Spinal cord (tissue), 10 donors: ENCODE measurements at places on chromosomes 12 and 14. TPM values are rescaled to one million over a fixed set of nuclear protein-coding genes. Genes with fewer than 3 reads are reported as not detected.
A peak's percentile ranks its signal among the peaks of the same experiment; 100 is the strongest.

GPR137C gene
- 31.2 TPM for polyA plus RNA-seq

DNA sequence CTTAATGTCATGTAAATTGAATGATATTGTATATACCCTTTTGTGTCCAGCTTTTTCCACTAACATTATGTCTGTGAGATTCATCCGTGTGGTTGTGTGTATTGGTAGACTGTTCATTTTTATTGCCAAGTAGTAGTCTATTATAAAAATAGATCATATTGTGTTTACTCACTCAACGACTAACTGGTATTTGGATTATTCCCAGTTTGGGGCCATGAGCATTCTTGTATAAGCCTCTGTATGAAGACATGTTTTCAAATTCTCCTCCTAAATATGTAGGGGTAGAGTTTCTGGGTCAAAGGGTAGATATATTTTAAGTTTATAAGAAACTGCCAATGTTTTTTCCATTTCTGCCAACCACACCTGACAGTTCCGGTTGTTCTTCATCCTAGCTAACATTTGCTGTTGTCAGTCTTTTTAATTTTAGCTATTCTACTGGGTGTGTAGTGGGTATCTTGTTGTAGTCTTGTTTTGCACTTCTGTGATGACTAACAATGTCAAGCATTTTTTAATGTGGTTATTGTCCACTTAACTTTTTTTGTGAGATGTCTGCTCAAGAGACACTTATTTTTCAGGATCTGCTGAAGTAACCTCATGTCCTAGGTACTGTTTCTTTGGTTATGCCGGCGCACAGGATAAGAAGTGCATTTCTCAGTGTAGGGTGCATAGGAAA is 93.2 kb downstream of the DACT1 start:
- no peak for DNase-seq
- H3K36me3 ChIP-seq = no peaks in the 10 kb centered on the region
- no peaks in the 10 kb centered on the region for H3K27me3 ChIP-seq
- H3K4me1 ChIP-seq = no peaks in the 10 kb centered on the region

GRCh38 chr14:21672116-21672515 is 1.5 kb downstream of the OR4E1 start:
- H3K27ac ChIP-seq = no peak overlapping the region
- no peaks in the 10 kb centered on the region for H3K36me3 ChIP-seq
- H3K27me3 ChIP-seq = no peaks in the 10 kb centered on the region
- H3K4me1 ChIP-seq = no peaks in the 10 kb centered on the region
- DNase-seq = no peak

DNA sequence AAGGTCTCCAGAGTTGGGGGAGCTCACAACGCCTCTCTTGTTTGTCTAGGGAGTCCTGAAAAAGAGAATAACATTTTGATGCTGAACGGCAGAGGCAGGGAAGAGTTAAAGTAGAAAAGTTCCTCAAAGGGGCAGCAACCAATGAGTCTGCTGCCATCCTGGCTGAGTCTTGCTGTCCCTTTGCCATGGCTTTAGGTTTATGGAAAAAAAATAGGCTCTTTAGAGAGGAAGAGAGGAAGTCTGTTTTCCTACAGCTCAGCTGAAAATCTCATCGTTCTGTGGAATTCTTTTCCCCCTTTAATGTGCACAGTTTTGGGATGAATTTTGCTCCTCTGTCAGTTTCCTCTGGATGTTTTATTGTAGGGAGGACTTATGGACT is 314.8 kb upstream of the TBX3 start:
- peaks cover 3% of the 10 kb centered on the region for H3K4me1 ChIP-seq
- DNase-seq = no peak
- H3K36me3 ChIP-seq = no peaks in the 10 kb centered on the region
- H3K27ac ChIP-seq = no peak overlapping the region
- no peak overlapping the region for H3K4me3 ChIP-seq
- no peaks in the 10 kb centered on the region for H3K27me3 ChIP-seq

DNA sequence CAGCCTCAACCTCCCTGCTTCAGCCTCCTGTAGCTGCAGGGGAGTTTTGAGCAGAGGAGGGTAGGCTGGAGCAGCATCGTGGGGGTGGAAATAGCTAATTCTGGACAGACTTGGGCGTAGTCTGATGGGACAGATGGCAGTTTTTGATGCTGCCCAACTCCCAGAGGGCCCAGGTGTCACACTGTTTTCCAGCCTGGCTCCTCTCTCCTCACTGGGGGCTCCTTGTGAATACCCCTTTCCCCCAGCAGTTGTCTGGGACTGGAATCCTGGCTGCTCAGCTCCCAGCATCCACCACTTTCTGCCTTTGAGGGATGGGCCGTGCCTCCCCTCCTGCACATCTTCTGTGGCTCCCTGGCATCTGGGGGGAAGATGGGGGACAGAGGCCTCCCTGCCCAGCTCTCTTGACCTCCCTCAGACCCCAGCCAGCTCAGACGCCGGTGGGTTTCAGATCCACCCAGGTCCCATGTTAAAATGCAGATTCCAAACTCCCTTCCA is 34.0 kb downstream of the SH2B3 start:
- no peak overlapping the region for H3K27ac ChIP-seq
- peaks cover 51% of the 10 kb centered on the region for H3K4me1 ChIP-seq
- no peak for DNase-seq

MYO1H gene
- polyA plus RNA-seq = 0.30 TPM

RIPK3 gene
- 1.4 TPM for polyA plus RNA-seq

SUDS3 gene
- polyA plus RNA-seq = 32.5 TPM

- no peak overlapping the region for H3K4me3 ChIP-seq
- no peaks in the 10 kb centered on the region for H3K36me3 ChIP-seq
- DNase-seq = no peak
- peaks cover 27% of the 10 kb centered on the region for H3K4me1 ChIP-seq
- H3K27ac ChIP-seq = no peak overlapping the region
Measured at GRCh38 chr12:53969588-53970259, 3.2 kb upstream of the HOXC11 start.

KCNA1 gene
- 7.5 TPM for polyA plus RNA-seq

DNA sequence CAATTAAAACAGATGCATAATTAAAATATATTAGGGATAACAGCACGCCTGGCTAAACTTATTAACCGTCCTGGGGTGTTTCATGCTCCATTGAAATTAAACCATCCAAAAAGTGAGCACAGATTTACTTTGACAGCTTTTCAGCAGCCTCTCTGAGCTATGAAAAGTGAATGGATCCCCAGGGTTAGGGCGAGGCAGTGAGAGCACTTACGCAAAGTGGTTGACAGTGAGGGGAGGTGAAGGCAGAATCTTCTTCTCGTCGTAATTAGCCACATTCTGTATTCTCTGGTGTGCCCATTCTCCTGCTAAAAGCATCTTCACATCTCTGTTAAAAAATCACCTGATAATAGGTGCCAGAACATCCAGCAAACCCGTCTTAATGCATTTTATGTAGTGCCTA is 1.9 kb downstream of the TMTC2 start:
- peaks cover 3% of the 10 kb centered on the region for H3K4me1 ChIP-seq
- H3K36me3 ChIP-seq = no peaks in the 10 kb centered on the region
- peak overlapping the region; percentile 96 for H3K4me3 ChIP-seq
- DNase-seq = no peak

DNA sequence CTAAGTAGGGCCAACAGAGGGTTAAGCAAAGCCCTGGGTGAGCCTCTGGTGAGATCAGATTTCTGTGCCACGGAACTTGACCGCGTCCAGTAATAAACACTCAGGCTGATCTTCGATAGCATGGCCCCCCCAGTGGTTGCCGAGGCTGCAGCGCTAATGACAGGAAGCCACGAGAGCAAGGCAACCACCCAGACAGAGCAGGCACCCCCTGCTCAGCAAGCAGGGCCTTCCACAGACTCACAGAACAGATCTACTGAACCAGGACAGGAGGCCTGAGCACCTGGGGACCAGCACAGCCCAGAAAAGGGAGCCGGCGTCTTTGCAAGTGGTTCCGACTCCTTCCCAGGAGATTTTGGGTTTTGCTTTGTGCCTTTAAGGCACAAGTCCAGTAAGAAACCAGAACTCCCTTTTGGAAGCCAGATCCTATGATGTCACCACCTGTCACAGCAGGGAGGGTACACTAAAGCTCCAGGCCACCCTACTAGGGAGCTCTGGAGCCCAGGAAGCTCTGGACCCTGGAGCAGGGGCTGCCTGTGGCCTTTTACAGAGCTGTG is 42.3 kb downstream of the BCL11B start:
- H3K27me3 ChIP-seq = peaks cover 11% of the 10 kb centered on the region
- H3K4me1 ChIP-seq = peaks cover 65% of the 10 kb centered on the region
- no peak overlapping the region for H3K4me3 ChIP-seq

DNA sequence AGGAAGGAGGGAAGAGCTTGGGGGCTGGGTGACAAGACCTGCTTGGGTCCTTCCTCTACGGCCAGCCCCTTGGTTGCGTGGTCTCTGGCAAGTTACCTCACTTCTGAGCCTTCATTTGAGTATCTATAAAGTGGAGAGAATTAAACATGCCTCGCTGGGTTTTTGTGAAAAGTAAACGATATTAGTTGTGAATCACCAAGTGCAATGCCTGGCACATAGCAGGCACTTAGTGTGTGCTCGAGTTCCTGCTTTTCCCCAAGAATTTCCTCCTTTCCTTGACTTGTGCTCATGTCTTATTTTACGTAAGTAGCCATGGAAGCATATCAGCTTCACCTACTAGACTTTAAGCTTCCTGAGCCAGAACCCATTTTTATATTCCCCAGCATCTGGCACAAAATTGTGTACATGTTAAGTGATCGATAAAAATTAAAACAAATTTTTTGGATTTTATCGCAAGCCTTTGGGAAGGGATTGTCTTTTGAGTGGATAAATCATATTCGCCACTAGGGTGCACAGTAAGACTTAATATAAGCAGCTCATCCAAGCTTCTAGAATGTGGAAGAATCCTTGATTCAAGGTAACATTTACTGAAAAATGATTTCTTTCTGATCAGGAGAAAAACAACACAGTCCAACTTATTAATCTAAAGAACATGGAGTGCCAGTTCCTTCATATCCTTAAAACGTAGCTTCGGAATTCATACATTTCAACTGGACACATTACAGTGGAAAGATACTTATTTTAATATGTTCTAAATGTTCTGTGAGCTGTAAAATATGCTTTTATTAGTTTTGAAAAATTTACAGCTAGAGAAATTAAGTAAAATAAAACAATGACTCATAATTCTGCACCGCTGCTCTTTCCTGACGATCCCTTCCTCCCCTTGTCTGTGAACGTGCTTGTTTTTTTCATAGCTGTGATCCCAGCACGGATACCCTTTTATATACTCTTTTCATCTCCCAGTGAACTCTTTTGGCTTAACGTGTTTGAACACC is 62.0 kb downstream of the SLC25A47 start:
- H3K4me3 ChIP-seq = no peak overlapping the region
- peak overlapping the region; percentile 22 for H3K27ac ChIP-seq
- H3K4me1 ChIP-seq = peaks cover 17% of the 10 kb centered on the region
- DNase-seq = peak; percentile 92
- H3K27me3 ChIP-seq = no peaks in the 10 kb centered on the region
- peaks cover 33% of the 10 kb centered on the region for H3K36me3 ChIP-seq

GZMB gene
- 0.30 TPM for polyA plus RNA-seq

GRCh38 chr14:101546706-101547105 is 14.6 kb upstream of the DIO3 start:
- no peaks in the 10 kb centered on the region for H3K4me1 ChIP-seq
- no peaks in the 10 kb centered on the region for H3K27me3 ChIP-seq
- no peak for DNase-seq
- no peak overlapping the region for H3K27ac ChIP-seq
- no peaks in the 10 kb centered on the region for H3K36me3 ChIP-seq

DNA sequence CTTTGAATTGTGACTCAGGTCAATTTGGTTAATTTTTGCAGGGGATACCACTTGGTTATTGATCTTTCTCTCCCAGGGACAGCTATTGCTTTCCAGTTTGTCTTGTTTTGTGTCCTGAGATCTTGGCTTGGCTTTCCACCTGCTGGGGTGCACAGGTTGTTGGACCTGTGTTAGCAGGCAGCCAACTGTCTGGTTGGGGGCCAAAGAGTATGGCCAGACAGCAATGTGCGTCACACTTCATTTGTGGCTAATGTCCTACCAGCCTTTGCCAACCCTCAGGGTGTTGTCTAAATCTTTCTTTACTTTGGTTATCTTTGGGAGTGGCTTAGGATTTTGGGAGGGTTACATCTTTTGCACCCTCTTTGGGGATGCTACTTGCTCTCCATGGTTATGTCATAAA is 494.9 kb upstream of the ATP2B1 start:
- DNase-seq = no peak
- H3K36me3 ChIP-seq = no peaks in the 10 kb centered on the region
- no peaks in the 10 kb centered on the region for H3K4me1 ChIP-seq
- H3K27me3 ChIP-seq = no peaks in the 10 kb centered on the region

KRT8 gene
- polyA plus RNA-seq = 1.7 TPM
